ENCODE measurements at places on chromosomes 7 and 10. TPM values are rescaled to one million over a fixed set of nuclear protein-coding genes. Genes with fewer than 3 reads are reported as not detected.

- H3K36me3 ChIP-seq = no peaks in the 10 kb centered on the region
- no peaks in the 10 kb centered on the region for H3K4me1 ChIP-seq
- no peaks in the 10 kb centered on the region for H3K27me3 ChIP-seq
- H3K27ac ChIP-seq = no peak overlapping the region
- no peak overlapping the region for H3K4me3 ChIP-seq
Measured at GRCh38 chr7:4805110-4805983, 29.9 kb downstream of the AP5Z1 start.

Gene SUMF2
- 210 TPM for total RNA-seq

Gene PAPSS2
- total RNA-seq = 5.5 TPM

Gene VTI1A
- total RNA-seq = 57.5 TPM

DNA sequence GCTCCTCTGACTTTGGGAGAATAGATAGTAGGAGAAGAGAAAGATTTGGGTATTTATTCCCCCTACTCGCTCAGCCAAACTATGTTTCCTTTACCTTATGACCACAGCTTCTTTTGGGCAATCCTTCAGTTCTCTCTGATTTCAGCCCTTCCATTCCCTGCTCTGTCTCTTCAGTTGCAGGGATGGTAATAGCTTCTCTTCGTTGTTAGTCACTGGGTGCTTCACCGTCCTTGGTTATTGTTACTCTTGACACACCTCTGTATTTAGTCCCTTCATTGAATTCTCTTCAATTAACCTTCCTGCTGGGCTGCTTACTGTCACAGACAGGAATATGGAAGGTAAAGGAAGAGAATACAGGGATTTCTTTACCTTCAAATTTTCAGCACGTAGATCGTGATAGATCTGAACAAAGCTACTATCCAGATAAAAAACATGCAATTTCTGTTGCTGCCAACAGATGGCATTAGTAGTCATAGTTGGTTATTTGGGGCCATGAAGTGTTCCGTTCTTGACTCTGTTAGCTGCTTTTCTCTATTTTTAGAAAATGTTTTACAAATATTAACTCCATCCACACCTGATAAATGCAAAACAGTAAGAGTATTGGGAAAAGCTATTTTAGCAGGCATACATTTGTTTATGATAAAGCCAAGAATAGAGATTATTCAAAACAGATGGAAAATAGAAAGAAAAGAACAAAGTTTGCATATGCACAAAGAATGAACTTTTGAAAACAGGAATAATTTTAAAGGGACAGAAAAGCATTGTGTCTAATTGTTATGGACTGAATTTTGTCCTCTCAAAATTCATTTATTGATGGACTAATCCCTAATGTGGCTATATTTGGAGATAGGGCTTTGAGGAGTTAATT is 14.0 kb upstream of the PTTG1IP2 start:
- H3K4me1 ChIP-seq = no peaks in the 10 kb centered on the region
- no peak overlapping the region for H3K27ac ChIP-seq
- no peaks in the 10 kb centered on the region for H3K27me3 ChIP-seq
- no peaks in the 10 kb centered on the region for H3K36me3 ChIP-seq

DNA sequence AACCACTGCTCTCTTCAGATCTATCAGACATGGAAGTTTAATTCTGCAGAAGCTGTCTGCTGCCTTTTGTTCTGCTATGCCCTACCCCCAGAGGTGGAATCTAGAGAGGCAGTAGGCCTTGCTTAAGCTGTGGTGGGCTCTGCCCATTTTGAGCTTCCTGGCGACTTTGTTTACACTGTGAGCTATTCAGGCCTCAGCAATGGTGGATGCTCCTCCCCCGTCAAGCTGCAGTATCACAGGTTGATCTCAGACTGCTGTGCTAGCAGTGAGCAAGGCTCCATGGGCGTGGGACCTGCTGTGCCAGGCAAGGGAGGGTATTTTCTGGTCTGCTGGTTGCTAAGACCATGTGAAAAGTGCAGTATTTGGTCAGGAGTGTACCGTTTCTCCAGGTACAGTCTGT is 45.1 kb upstream of the CDK14 start:
- H3K36me3 ChIP-seq = no peaks in the 10 kb centered on the region
- H3K4me1 ChIP-seq = no peaks in the 10 kb centered on the region
- DNase-seq = no peak
- no peaks in the 10 kb centered on the region for H3K27me3 ChIP-seq
- no peak overlapping the region for H3K27ac ChIP-seq

- H3K36me3 ChIP-seq = no peaks in the 10 kb centered on the region
- peak overlapping the region; percentile 44 for H3K27ac ChIP-seq
- no peak for DNase-seq
- no peaks in the 10 kb centered on the region for H3K27me3 ChIP-seq
- H3K4me3 ChIP-seq = no peak overlapping the region
- peaks cover 13% of the 10 kb centered on the region for H3K4me1 ChIP-seq
Measured at GRCh38 chr10:11869743-11870460, 46.7 kb downstream of the PROSER2 start.

GRCh38 chr10:131825150-131825848 is 75.5 kb upstream of the PPP2R2D start:
- no peak overlapping the region for H3K27ac ChIP-seq
- H3K36me3 ChIP-seq = no peaks in the 10 kb centered on the region
- H3K27me3 ChIP-seq = no peaks in the 10 kb centered on the region
- no peaks in the 10 kb centered on the region for H3K4me1 ChIP-seq
- H3K4me3 ChIP-seq = no peak overlapping the region
- DNase-seq = no peak

DNA sequence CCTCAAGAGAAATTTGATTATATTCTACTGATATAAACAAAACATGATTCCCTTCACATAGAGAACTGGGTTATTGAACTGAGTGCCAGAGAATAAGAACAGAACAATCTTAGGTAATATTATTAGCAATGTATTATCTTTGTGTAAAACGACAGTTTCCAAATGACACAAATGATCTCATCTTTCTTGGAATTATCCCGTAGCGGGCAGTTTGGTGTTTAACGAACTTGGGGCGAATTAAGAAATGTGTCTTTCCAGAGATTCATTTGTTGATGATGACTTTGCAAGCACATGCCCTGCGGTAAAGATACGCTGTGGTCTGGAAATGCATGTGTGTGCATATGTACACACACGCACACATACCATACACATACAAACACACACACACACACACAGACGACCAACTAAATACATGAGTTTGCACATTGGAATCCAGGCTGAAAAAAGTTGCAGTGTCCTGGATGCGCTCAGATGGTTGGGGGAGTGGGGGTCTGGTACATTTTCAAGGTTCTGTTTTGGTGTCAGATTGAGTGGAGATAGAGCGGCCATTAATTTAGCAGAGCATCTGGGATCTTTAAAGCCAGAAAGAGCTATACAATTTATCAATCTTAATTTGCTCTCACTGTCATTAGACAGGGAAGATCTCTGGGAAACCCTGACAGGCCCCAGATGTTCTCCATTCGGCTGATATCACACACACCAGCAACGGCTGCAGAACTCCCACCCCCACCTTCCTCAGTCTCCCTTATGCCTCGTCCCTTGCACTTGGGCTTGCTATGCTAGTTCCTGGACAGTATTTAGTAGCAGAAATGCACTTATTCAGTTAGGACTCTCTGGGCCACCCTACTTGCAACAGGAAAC is 112.4 kb upstream of the FAM171A1 start:
- no peak overlapping the region for H3K4me3 ChIP-seq
- H3K27ac ChIP-seq = no peak overlapping the region
- H3K36me3 ChIP-seq = no peaks in the 10 kb centered on the region
- H3K4me1 ChIP-seq = no peaks in the 10 kb centered on the region
- no peak for DNase-seq

DNA sequence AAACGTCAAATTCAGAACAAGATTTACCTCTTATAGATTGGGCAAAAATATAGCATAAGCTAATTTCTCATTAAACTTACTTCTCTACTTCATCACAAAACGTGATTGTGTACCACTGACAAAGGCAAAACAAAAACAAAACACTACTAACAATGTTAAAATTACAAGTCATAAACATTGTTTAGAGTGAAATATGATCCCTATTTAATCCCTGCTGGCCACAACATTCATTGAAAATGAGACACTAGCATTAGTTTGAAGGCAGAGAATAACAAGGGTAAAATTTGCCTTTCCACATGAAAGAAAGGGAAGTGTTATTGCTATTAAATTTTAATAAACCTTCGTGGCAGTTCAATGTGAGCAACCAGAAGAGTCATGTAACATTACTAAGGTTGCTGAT is 45.0 kb downstream of the SEMA3A start:
- no peaks in the 10 kb centered on the region for H3K36me3 ChIP-seq
- no peak overlapping the region for H3K27ac ChIP-seq
- no peak overlapping the region for H3K4me3 ChIP-seq
- no peak for DNase-seq
- no peaks in the 10 kb centered on the region for H3K4me1 ChIP-seq
- H3K27me3 ChIP-seq = no peaks in the 10 kb centered on the region

GRCh38 chr7:68005992-68006391 is 1009.4 kb downstream of the TYW1 start:
- H3K27ac ChIP-seq = no peak overlapping the region
- H3K36me3 ChIP-seq = no peaks in the 10 kb centered on the region
- no peaks in the 10 kb centered on the region for H3K4me1 ChIP-seq
- no peak for DNase-seq
- H3K27me3 ChIP-seq = no peaks in the 10 kb centered on the region
- no peak overlapping the region for H3K4me3 ChIP-seq
